ENCODE measurements at places on chromosomes 6 and 20. TPM values are rescaled to one million over a fixed set of nuclear protein-coding genes. Genes with fewer than 3 reads are reported as not detected.
A peak's percentile ranks its signal among the peaks of the same experiment; 100 is the strongest.

DNA sequence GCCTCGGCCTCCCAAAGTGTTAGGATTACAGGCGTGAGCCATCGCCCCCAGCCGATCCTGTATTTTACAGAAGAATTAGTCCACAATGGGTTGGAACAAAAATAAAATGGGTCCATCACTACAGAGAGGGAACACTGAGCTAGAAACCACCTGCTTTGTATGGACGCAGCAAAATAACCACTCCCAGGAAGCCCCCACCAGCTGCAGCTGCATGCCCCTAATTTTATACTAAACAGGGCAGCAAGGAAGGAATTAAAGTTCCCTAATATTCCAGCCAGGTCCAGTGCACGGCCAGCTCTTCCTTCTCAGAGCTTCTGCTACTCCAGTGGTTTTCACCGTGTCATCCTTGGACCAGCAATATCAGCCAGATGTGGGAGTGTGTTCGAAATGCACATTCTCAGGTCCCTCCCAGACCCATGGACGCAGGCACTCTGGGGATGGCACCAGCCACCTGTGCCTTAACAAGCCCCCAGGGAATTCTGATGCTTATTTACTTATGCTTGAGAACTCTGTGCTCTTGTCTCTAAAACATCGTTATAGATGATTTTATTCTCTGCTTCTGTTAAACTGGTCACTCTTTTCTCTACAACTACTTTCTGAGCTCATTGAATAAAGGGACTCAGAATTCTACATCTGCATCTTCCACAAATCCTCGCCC lies 189.5 kb upstream of the SLC24A3 start:
- no peaks in the 10 kb centered on the region for H3K4me1 ChIP-seq
- H3K27me3 ChIP-seq, result no peaks in the 10 kb centered on the region
- no peaks in the 10 kb centered on the region for H3K36me3 ChIP-seq
- no peak overlapping the region for H3K27ac ChIP-seq
- no peak overlapping the region for H3K4me3 ChIP-seq

SYNDIG1 gene
- 13.7 TPM for total RNA-seq

DNA sequence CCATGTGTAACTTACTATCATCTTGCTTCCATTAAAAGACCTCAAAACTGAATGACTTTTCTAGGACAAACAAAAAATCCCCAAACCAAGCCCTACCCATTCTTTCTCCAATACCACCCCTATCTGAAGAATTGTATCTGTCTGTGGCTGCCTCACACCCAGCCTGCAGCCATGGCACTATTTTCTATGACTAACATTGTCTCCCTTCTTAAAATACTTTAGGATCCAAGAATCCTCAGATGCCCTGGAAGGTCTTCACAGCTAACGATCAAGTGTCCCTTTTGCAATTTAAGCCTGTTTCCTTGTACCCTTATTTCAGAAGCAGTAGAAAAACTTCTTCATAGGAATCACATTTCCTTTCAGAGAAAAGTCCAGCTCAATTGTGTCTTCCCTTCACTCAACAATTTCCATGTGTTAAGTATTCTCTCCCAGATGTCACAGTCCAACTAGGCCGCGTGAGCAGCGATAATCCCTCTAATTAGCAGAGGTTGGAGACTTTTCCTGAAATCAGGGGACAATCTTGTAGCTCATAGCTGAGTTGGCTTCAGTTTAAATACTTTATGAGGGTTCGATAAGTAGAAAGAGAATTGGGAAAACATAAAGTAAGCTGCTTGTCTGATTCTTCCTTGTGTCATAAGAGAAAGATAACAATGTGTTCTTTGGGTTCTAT lies 5.2 kb upstream of the MEP1A start:
- no peaks in the 10 kb centered on the region for H3K27me3 ChIP-seq
- no peaks in the 10 kb centered on the region for H3K36me3 ChIP-seq
- no peak for DNase-seq
- H3K4me1 ChIP-seq, result no peaks in the 10 kb centered on the region

DNA sequence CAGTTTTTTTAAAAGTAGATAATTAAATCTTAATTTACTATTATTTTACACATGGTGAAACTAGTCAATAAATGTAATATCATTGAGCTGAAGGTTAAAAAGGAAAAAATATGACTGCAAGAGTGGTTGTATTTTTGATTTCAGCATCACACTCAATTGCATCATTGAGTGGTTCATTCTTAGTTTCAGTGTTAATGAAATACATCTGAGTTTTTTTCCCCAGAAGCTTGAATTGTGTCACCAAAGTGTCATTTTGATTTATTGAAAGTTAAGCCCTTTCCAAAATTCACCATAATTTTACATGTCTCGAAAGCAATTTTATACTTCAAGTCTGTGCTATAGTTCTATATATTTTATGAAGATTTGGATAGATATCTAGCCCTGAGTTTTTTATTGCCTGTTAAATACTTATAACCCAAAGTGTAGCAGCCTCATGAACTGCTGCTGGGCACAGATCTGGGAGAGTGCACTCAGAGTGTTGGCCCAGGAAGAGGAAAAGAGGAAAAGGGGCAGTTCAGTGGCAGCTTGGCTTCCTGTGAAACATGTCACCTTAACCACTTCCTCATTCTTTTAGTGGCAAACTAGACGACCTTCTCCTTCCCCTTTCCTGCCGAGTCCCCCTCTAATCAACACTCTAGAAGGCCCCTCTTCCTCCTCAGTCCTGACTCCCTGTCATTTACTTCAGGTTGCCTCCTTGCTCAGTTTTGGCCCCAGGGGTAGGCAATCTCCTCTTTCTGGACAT lies 140.7 kb downstream of the ESR1 start:
- no peaks in the 10 kb centered on the region for H3K4me1 ChIP-seq
- no peak overlapping the region for H3K4me3 ChIP-seq
- no peaks in the 10 kb centered on the region for H3K27me3 ChIP-seq
- H3K27ac ChIP-seq, result no peak overlapping the region
- DNase-seq, result no peak

DNA sequence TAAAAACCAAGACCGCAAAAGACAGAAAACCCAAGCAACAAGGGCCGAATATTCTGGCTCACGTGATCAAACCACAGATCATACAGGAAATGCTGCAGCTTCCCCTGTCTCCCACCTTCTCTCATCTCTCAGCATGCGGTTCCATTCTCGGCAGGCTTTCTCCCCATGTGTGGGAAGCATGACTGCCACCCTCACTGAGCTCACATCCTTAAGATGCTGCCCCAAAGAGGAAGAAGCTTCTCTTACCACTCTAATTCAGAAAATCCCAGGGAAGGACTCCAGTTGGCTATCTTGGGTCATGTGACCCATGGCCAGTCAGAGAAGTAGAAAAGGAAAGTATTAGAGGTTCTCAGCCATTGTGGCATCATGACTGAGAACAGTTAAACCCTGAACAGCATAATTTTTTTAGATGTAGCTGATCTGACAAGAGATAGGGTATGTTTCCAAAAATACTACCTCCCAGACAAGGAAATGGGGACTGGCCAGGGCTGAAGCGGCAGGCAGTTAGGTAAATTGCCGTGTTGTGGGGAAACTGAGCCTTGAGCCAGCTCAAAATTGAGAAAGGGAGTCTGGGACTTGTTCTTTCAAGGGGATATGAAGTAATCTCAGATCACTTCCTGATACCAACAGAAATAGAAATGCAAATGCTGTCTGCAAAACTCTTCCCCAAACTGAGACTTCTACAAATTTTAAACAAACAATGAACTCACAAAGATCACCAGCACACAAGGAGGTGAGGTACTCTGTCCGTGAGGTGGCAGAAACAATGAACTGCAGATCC lies 37.1 kb upstream of the GRM4 start:
- H3K4me3 ChIP-seq, result no peak overlapping the region
- H3K27me3 ChIP-seq, result no peaks in the 10 kb centered on the region
- no peaks in the 10 kb centered on the region for H3K36me3 ChIP-seq
- no peaks in the 10 kb centered on the region for H3K4me1 ChIP-seq

GSTA2 gene
- not detected for total RNA-seq

NRSN1 gene
- total RNA-seq, result not detected

GRCh38 chr6:87661016-87661415 lies 41.0 kb downstream of the AKIRIN2 start:
- H3K27ac ChIP-seq, result peak overlapping the region; percentile 67
- no peaks in the 10 kb centered on the region for H3K27me3 ChIP-seq
- DNase-seq, result no peak
- no peaks in the 10 kb centered on the region for H3K36me3 ChIP-seq
- no peaks in the 10 kb centered on the region for H3K4me1 ChIP-seq

GRCh38 chr6:104183816-104184435 lies 675.8 kb downstream of the HACE1 start:
- H3K27ac ChIP-seq, result no peak overlapping the region
- no peaks in the 10 kb centered on the region for H3K4me1 ChIP-seq
- H3K4me3 ChIP-seq, result no peak overlapping the region
- DNase-seq, result no peak
- no peaks in the 10 kb centered on the region for H3K27me3 ChIP-seq

GRCh38 chr6:155186052-155186658 lies 77.7 kb upstream of the CLDN20 start:
- no peaks in the 10 kb centered on the region for H3K36me3 ChIP-seq
- DNase-seq, result no peak
- no peaks in the 10 kb centered on the region for H3K4me1 ChIP-seq
- H3K27ac ChIP-seq, result peak overlapping the region; percentile 42

GRCh38 chr6:14146506-14147096 lies 29.0 kb downstream of the CD83 start:
- no peak for DNase-seq
- H3K4me1 ChIP-seq, result no peaks in the 10 kb centered on the region
- H3K27ac ChIP-seq, result no peak overlapping the region
- H3K36me3 ChIP-seq, result no peaks in the 10 kb centered on the region
- H3K4me3 ChIP-seq, result no peak overlapping the region

Data from ascending aorta (tissue), 2 donors.